ENCODE measurements at places on chromosomes 7 and 10.

DNA sequence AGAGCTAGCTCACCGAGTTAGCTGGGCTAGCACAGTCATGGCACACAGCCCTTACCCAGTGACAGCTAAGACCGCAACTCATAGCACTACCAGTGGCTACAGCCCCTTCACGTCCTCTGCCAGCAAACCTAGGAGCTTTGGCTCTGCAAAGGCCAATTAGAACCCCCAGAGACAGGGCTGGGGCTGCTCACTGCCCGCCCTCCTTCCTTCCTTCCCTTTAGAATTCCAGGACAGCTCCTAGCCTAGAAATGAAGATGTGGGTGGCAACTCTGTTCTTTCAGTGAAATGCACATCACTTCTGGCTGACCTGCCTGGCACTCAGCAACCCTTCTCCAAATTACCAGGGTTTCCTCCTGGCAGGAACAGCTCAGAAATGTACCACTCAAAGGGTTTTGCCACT lies 99.9 kb downstream of the FAM53B start:
- no peak for DNase-seq

DNA sequence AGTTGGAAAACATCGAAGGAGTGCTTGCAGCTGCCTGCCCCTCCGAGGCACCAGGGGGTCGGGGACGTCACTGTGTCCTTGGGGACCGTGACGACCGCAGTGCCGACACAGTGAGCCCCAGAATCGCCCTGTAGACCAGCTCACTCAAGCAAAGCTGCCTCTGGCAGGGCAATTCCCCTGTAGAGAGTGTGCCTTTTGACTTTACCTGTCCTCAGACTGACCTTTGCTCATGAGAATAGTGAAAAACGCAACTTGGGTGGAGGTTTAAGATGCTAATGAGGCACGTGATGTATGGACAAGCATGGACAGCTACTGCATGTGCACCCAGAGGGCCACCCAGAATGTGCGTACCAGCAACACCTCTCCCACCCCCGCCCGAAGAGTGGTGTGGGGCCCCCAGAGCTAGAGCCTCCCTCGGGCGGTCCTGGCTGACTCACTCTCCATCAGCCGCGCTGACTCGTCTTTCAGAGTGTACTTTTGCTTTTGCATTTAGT lies 271.9 kb downstream of the ADARB2 start:
- DNase-seq, result no peak

DNA sequence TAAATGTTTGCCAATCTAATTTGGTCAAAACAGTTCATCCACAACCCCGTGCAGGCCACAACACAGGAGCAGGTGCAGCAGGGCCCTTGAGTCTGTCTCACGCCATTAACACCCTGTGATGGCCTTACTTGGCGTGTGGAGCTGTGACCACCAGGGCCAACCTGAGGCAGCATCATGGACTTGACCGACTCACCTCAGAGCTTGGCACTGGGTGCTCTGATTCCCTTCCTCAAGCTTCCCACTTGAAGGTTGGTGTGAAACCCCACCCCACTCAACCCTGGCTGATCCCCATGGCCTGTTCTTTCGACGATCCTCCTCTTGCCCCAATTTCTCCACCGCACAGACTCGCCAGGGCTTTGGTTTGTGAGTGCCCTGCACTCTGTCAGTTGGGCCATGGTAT lies 623.1 kb downstream of the PTPRN2 start:
- DNase-seq, result no peak

DNA sequence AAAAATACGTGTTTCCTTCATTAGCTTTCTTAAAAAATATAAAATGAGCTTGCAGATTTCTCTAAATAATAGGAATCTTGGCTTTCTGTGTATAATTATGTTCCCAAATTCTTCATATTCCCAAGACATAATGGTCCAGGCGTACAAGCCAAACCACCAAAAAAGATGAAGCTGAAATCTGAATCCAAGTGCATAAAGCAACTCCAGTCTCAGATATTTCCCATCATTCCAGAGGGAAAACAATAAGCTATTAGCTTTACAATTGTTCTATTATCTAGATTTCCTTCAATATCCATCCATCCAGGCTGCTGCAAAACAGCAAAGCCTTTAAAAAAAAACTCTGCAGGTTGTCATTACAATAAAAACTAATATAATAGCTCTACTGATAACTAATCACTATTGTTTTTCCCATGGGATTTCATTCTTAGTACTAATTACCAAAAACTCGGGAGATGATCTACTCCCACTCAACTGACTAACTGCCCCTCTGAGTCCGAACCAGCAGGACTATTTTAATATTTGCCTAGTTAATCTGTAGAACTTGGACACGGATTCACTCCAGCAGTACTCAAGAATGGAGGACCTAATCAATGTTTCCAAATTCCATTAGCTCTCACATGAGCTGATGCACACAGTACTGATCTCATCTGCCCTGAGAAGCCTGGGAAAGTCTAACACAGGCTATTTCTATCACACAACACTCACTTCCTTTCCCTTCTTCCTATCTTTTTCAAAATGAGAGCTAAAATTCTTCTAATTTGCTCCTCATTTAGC lies 108.9 kb upstream of the ASAH2 start:
- DNase-seq, result no peak

DNA sequence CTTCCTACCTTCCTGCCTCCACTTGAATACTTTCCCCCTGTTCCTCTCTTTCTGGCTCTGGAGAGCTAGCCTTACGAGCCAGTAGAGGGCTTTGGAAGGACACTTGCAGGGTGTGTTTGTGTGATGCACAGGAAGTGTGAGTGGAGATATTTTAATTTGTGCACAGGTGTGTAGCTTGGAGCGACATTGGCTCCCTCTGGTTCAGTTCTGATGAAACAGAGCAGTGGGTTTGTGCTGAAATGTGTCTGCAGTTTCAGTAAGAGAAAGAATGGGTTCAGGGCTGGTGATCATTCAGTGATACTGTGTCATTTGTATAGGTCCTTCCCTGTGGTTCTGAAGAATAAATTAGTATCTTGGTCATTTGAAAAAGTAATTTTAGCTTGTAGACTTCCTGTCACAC lies 86.9 kb downstream of the SND1 start:
- DNase-seq, result no peak

- no peak for DNase-seq
Measured at GRCh38 chr10:121469797-121470606, 128.2 kb downstream of the FGFR2 start.

DNA sequence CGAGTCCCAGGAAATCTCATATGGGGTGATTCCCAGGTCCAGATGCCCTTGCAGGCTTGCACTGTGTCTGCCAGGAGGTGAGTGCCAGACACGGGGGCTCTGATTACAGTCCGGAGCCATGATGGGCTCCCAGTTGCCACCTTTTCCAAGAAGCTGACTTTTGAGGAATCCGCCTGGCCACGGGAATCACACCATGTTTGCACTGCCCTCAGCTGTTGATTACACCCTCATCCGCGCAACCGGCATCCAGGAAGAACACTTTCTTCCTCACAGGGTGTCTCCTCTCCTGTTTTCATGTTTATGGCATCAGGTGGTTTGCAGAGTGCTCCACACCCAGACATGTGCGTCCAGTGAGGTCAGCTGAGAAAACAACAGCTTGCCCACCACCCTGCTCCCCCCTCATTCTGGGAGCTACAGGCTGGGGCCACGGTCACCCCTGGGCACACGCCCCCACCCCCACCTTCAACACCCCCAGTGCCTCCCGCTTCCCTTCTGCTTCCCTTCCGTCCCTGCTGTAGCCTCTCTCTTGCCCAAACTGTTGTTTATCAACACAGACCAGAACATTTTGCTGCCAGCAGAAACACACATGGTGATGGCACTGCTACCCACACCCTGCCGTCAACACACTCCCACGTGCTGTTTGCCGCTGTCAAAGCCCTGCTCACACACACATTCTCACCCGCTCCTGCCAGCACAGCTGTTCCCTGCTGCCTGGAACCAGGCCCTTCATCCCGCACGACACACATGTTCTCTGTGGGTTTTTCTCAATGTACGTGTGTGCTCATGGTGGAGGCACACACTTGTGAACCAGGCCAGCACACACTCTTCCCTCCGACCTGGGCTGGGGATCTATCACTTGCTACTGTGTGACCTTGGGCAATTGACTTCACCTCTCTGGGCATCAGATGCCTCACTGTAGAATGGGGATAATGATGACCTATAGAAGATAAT lies 35.8 kb downstream of the DDIT4 start:
- no peak for DNase-seq

GRCh38 chr7:67662804-67663203 lies 666.2 kb downstream of the TYW1 start:
- DNase-seq, result no peak
